Mesothelial cell of epicardium (in vitro differentiated cells): ENCODE measurements at places on chromosomes 5 and 9. TPM values are rescaled to one million over a fixed set of nuclear protein-coding genes. Genes with fewer than 3 reads are reported as not detected.
A peak's percentile ranks its signal among the peaks of the same experiment; 100 is the strongest.

The PNPLA7 gene
- 5.3 to 5.7 TPM (median 5.6 TPM) in 3 replicates for total RNA-seq

GRCh38 chr5:141869514-141869913 lies 8.7 kb downstream of the PCDH1 start:
- H3K4me3 ChIP-seq, result no peak overlapping the region
- DNase-seq, result no peak

DNA sequence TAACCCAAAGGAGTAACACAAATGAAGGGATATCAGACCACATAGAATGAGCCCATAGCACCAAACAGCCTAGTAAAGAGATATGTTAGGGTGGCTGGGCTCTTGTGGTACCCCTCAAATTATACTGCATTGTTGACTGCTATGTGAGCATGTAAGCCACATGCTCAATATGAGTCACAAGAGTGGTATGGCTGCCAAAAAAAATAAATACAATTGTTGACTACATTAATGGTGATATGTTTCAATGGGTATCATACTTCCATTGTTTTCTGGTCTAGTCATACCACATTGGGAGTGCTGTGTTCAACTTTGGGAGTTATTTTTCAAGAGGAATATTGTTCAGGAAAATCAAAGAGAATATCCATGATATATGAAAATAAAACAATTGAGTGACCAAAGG lies 162.4 kb upstream of the PIK3R1 start:
- peaks cover 3% of the 10 kb centered on the region for H3K36me3 ChIP-seq
- H3K27me3 ChIP-seq, result no peaks in the 10 kb centered on the region
- H3K4me1 ChIP-seq, result peaks cover 17% of the 10 kb centered on the region
- DNase-seq, result no peak
- no peak overlapping the region for H3K4me3 ChIP-seq
- no peak overlapping the region for H3K27ac ChIP-seq

The TMEM252 gene
- not detected in 3 replicates for total RNA-seq

DNA sequence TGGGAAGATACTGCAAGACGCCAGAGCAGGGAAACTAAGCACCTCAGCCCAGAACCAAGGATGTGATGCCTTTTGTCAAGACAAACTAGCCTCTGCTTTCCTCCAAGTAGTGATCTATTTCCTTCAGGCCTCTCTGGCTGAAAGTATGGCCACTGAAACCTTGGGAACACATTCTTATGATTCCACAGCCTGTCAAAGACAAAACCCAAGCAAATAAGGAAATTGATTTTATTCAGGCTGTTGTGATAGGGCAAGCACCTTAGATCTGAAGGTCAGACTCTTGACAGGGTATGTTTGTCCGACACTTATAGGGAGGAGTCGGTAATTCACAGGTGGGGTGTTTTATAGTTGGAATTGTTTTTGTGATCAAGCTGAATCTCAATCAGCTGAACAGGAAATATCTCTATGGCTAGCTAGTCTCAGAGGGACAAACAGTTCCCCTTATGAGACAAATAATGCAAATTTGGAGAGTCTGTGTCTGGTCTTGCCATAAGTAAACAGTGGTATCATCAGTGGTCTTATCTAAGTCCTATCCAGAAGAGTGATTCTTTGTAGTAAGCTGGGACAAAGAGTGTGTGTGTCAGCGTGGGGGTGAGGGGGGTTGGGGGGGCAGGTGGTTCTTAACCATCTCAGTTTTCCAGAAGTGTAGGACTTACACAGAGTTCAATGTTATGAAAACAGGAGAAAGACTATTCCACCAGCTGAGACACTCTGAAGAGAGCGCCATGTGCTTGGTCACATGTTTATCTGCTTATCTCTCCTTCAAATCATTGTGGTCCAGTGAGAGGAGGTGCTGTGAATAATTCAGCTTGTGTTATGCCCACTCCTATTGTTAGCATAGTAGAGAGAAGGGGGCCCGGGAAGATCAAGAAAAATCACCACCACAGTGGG lies 6.7 kb upstream of the ZCCHC10 start:
- H3K27ac ChIP-seq, result peak overlapping the region; percentile 80
- no peaks in the 10 kb centered on the region for H3K36me3 ChIP-seq
- no peak for DNase-seq
- H3K4me3 ChIP-seq, result no peak overlapping the region
- peaks cover 13% of the 10 kb centered on the region for H3K4me1 ChIP-seq

GRCh38 chr9:127921557-127922120 lies 4.8 kb upstream of the ST6GALNAC4 start:
- no peak overlapping the region for H3K4me3 ChIP-seq
- H3K4me1 ChIP-seq, result peaks cover 8% of the 10 kb centered on the region
- peak; percentile 84 for DNase-seq
- H3K27ac ChIP-seq, result no peak overlapping the region
- peaks cover 28% of the 10 kb centered on the region for H3K27me3 ChIP-seq
- H3K36me3 ChIP-seq, result no peaks in the 10 kb centered on the region

GRCh38 chr5:53357439-53357838 lies 123.0 kb upstream of the FST start:
- no peak overlapping the region for H3K27ac ChIP-seq
- H3K4me1 ChIP-seq, result no peaks in the 10 kb centered on the region
- no peaks in the 10 kb centered on the region for H3K36me3 ChIP-seq

The ARSI gene
- total RNA-seq, result 18.5 to 19.1 TPM (median 18.8 TPM) in 3 replicates

The TTC23L gene
- total RNA-seq, result 2.4 to 2.7 TPM (median 2.6 TPM) in 3 replicates

- H3K36me3 ChIP-seq, result no peaks in the 10 kb centered on the region
Measured at GRCh38 chr9:136762221-136762691, 2.1 kb downstream of the LCN15 start.

- no peak overlapping the region for H3K4me3 ChIP-seq
- H3K27me3 ChIP-seq, result no peaks in the 10 kb centered on the region
- H3K4me1 ChIP-seq, result peaks cover 50% of the 10 kb centered on the region
- peaks cover 5% of the 10 kb centered on the region for H3K36me3 ChIP-seq
- H3K27ac ChIP-seq, result no peak overlapping the region
- DNase-seq, result no peak
Measured at GRCh38 chr9:132005899-132006298, 73.8 kb downstream of the MED27 start.

- no peak for DNase-seq
- H3K27ac ChIP-seq, result no peak overlapping the region
- no peaks in the 10 kb centered on the region for H3K27me3 ChIP-seq
- H3K4me3 ChIP-seq, result no peak overlapping the region
- H3K4me1 ChIP-seq, result peaks cover 72% of the 10 kb centered on the region
Measured at GRCh38 chr5:116566251-116566650, 8.4 kb downstream of the SEMA6A start.

GRCh38 chr5:105218018-105218417 lies 1655.4 kb upstream of the NUDT12 start:
- DNase-seq, result no peak
- peaks cover 6% of the 10 kb centered on the region for H3K36me3 ChIP-seq
- H3K4me1 ChIP-seq, result peaks cover 35% of the 10 kb centered on the region
- H3K4me3 ChIP-seq, result no peak overlapping the region
